ENCODE measurements at places on chromosomes 16 and 17. TPM values are rescaled to one million over a fixed set of nuclear protein-coding genes. Genes with fewer than 3 reads are reported as not detected.

Gene TLCD1
- total RNA-seq, result 7.0 TPM

Gene SDR42E2
- not detected for total RNA-seq

Gene NKD1
- 0.12 TPM for total RNA-seq

Gene TNFRSF13B
- total RNA-seq, result not detected

Gene CTF1
- 3.6 TPM for total RNA-seq

Gene ALOX15B
- total RNA-seq, result 0.50 TPM

Gene SLC6A4
- 0.15 TPM for total RNA-seq

Gene SLC16A6
- 0.06 TPM for total RNA-seq

Gene TBC1D3I
- not detected for total RNA-seq

Gene CRYBA1
- not detected for total RNA-seq

Gene CSH1
- total RNA-seq, result not detected

Gene CCR7
- total RNA-seq, result 0.19 TPM

Gene ASGR2
- not detected for total RNA-seq

Gene NECAB2
- not detected for total RNA-seq

Gene WSCD1
- 3.0 TPM for total RNA-seq

Gene FBXW10
- total RNA-seq, result not detected

Gene KRT31
- total RNA-seq, result not detected

Gene CNGB1
- total RNA-seq, result not detected

Gene PRR29
- total RNA-seq, result 0.49 TPM

Gene SLC7A5
- 4.9 TPM for total RNA-seq

Gene SEC14L5
- total RNA-seq, result 1.4 TPM

Gene ZNF287
- 6.3 TPM for total RNA-seq

Gene SSTR5
- not detected for total RNA-seq

Gene FBXL16
- not detected for total RNA-seq

Gene CIBAR2
- total RNA-seq, result not detected

Gene CD19
- total RNA-seq, result not detected

Gene TP53TG3B
- not detected for total RNA-seq

Gene CD300E
- total RNA-seq, result not detected

Gene SERPINF2
- 0.69 TPM for total RNA-seq

Gene CMTM1
- total RNA-seq, result 0.25 TPM

Gene PYY
- not detected for total RNA-seq

Gene PABPN1L
- total RNA-seq, result not detected

Gene TLCD3B
- not detected for total RNA-seq

Gene TNFSF13
- total RNA-seq, result 8.0 TPM

Gene USP31
- total RNA-seq, result 5.6 TPM

Gene RAB37
- 0.06 TPM for total RNA-seq

Gene PRSS27
- total RNA-seq, result 0.05 TPM

Gene SEPTIN12
- not detected for total RNA-seq

Gene PRSS21
- 1.00 TPM for total RNA-seq

Gene TXNL4B
- 9.4 TPM for total RNA-seq

Gene KRTAP1-4
- total RNA-seq, result not detected

Gene CCL18
- not detected for total RNA-seq

Gene CACNG5
- total RNA-seq, result not detected

Gene SULT1A4
- total RNA-seq, result 1.2 TPM

Gene NPIPA3
- total RNA-seq, result not detected

Gene GJC1
- total RNA-seq, result 1.4 TPM

Gene DPEP2
- not detected for total RNA-seq

Gene SLC16A3
- 107 TPM for total RNA-seq

Gene TP53TG3C
- total RNA-seq, result not detected

Gene SEZ6
- not detected for total RNA-seq

Gene CARD14
- total RNA-seq, result 0.15 TPM

Gene OTOA
- total RNA-seq, result not detected

Measured in cardiac ventricle fibroblast (primary cell).